ENCODE measurements at places on chromosomes 11 and 22.

DNA sequence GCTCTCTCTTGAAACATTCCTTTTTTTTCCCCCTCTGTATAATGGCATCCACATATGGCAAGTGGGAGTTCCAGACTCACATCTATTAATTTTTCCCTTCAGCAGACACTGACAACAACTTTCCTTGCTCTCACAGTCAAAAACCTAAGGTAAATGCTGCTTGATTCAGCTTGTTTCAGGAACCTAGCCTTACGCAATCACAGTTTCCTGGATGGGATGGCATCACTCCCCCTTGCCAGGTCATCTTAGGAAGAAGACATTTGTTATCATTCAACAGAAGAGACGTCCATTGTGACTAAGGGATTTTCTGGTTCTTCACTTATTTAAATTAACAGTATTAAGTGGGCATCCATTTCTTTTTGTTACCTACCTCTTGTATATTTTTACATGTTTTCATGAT lies 112.0 kb upstream of the PDGFD start:
- DNase-seq: no peak

DNA sequence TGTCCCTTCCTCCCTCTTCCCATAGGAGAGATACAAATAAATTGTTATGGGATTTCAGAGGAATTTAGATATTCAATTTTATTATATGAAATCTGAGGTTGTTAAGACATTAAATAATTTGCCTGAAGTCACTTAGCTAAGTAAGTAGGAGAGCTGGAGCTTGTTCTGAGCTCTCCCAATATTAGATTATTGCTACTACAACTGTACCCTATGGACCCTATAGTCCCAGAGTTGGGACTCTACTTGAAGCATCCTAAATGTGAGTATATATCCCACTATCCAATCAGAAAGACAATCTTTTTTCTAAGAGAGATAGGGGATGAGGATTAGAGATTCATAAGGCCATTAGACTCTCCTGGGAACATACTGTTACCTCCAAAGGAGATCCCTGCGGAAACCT lies 1130.0 kb downstream of the DLG2 start:
- DNase-seq: no peak

DNA sequence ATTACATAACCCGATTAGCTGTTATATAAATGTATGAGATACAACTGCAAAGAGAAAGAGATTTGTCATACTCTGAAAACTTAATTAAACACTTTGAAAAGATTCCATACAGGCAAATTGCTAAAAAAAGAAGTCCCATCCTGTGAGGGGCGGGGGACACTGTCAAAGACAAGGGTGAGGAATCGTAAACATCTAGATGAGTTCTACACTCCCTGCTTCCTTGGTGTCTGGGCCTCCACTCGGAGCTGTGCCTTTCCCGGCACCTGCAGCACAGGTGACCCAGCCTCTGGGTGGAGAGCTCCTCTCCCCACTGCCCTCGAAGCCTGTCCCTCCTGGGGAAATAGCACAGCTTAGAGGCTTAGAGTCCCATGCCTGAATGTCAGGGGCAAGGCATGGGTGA lies 69.2 kb upstream of the CRYBB3 start:
- no peak for DNase-seq

GRCh38 chr11:117511483-117511930 lies 183.9 kb downstream of the CEP164 start:
- no peak for DNase-seq

DNA sequence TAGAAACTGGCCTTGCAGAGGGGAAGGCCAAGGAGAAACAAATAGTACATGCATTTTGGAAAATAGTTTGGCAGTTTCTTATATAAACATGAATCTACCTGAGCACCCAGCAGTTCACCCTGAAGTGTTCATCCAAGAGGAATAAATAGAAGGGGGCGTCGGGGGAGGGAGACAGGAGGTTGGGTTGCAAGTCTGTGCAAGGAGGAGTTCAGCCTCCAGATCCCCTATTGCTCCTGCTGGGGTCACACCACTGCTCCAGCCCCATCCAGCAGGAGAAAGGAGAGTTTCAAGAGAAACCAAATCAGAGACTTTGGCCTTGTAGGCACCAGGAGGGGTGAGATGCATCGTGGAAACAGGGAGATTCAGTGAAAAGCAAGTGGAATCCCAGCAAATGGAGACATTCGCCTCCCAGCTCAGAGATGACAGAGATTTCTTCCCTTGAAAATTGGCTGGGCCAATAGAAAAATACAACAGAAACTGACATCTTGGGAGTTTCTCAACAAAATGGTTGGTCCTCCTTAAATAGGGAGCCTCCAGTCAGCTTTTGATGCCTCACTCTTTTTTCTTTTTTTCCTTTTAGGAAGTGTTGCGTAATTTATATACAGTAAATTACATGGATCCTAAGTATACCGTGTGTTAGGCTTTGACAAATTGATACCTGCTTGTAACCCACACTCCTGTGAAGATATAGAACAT lies 34.1 kb downstream of the OTOG start:
- DNase-seq: no peak

DNA sequence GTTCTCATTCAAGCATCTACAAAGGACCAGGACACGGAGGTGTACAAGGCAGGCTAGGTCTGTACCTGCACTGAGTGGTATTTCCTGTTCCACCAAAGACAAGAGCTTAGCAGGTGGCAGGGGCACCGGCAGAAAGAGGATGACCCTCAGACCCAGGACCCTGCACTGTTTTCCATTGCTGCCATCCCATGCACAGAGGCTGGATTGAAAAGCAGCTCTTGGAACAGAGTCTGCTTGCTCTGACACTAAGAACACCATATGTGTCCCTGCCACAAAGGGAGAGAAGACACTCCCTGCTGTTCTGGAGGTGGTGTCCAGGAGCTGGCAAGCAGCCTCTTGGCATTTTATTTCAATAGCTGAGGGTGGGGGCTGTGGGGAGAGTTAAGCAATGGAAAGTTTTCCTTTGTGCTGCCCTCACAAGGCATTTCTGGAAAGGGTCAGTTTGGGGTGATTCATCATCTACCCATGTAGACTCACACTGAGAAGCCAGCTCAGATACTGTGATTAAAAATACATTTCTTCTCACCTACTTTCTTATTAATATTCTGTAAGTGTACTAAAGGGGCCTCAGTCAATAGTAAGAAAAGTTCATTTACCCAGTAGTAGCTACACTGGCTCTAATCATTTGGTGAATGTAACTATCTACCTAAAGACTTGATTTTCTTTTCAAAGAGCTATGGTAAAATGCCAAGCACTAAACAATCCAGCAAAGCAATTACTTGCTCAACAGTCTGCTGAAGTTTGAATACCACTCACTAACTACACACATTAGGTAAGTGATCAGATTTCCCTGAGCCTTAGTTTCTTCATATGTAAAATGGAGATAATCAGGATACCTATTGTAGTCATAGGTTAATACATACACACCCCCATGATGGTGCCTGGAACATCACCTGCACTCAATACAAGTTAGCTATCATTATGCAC lies 55.2 kb downstream of the SLC1A2 start:
- no peak for DNase-seq

- no peak for DNase-seq
Observed at GRCh38 chr11:117517097-117517496, 189.4 kb downstream of the CEP164 start.

GRCh38 chr11:130726234-130727037 lies 189.8 kb downstream of the SNX19 start:
- no peak for DNase-seq

GRCh38 chr11:116701297-116701801 lies 71.4 kb downstream of the BUD13 start:
- no peak for DNase-seq

GRCh38 chr11:19742588-19743292 lies 30.1 kb downstream of the NAV2 start:
- DNase-seq: peak; percentile 31

DNA sequence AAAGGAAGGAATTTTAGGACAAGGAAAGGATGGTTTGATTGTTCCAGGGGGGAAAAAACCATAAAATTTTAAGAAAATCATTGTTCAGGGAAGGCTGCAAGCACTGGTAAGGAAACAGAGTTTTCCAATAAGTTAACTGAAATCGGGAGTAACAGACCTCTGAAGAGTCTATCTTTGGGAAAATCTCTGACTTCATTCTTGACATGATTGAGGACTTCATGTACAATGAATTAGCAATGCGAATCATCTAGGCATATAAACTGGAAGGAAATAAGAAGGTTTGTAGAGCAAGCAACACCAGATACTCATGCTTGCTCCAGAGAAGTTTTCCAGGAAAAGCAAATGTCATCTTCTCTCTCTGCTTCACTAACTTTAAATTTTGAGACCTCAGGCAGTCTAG lies 18.5 kb downstream of the APLP2 start:
- DNase-seq: no peak

GRCh38 chr11:41379084-41379483 lies 80.4 kb downstream of the LRRC4C start:
- DNase-seq: no peak

- DNase-seq: no peak
Observed at GRCh38 chr22:31680861-31681341, 18.9 kb upstream of the PISD start.

DNA sequence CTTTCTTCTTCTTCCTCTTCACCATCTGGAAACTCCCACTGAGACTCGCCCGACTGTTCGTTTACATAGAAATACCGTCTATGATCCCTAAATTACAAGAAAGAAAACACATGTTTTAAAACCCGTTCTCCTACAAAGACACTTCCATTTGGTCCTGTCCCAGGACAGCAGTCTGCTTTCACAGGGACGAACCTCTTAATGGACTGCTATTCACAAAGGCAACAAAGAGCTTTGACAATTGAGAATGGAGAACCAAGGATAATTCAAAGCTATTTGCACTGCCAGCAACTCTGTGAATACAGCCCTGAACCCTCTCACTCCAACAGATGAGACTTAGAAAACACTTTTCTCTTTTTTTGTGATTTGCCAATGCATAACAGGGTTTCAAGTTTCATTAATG lies 16.3 kb upstream of the AGBL2 start:
- DNase-seq: no peak

DNA sequence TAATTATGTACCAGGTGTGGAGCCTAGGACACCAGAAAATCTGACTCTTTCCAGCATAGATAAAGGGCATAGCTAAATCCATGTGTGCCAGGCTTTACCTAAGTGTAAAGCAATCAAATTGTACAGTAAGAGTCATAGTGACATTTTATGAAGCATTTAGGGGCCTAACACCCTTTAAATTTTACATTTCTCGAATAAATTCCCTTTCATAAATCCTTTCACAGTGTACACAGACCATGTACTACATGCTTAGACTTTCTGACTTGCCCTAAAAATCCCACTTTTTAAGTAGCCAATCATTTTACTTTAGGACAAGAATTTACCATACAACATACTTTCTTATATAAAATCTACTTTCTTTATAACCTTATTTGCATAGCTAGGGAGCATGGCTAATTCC lies 727.6 kb upstream of the LUZP2 start:
- DNase-seq: no peak

GRCh38 chr22:26689513-26690301 lies 32.3 kb downstream of the MIAT start:
- DNase-seq: no peak

GRCh38 chr11:28250192-28250591 lies 142.0 kb downstream of the METTL15 start:
- DNase-seq: no peak

DNA sequence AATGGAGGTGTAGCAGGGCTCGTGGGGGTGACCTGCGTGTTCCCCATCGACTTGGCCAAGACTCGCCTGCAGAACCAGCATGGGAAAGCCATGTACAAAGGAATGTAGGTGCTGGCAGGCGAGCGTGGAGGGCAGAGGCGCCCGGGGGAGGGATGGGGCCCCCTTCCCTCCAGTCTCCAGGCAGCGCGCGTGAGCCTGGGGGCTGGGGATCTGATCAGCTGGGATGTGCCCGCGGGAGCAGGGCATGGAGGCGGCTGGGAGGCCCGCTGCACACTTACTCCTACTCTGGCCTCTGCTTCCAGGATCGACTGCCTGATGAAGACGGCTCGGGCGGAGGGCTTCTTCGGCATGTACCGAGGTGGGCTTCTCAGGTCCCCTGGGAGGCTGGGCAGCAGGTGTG lies 17.8 kb downstream of the SLC25A18 start:
- no peak for DNase-seq

GRCh38 chr11:75589051-75589450 lies 27.0 kb downstream of the SERPINH1 start:
- no peak for DNase-seq

- DNase-seq: no peak
Observed at GRCh38 chr22:45319324-45319685, 9.6 kb downstream of the FAM118A start.

DNA sequence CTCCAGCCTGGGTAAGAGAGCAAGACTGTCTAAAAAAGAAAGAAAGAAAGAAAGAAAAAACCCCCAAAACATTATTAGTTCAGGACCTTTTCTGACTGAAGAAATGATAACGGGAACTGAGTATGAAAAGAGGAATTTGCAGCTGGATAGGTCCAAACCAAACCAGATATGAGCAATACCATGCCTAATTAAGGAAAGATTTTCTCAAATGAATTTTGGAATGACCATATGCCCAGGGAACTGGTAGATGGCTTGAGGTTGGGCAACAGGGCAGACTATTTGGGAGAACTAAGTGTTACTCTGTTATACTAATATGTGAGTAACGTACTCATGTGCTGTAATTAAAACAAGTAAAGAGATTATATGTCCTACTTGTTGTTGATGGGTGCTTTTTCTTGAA lies 186.1 kb downstream of the TMEM135 start:
- DNase-seq: no peak

DNA sequence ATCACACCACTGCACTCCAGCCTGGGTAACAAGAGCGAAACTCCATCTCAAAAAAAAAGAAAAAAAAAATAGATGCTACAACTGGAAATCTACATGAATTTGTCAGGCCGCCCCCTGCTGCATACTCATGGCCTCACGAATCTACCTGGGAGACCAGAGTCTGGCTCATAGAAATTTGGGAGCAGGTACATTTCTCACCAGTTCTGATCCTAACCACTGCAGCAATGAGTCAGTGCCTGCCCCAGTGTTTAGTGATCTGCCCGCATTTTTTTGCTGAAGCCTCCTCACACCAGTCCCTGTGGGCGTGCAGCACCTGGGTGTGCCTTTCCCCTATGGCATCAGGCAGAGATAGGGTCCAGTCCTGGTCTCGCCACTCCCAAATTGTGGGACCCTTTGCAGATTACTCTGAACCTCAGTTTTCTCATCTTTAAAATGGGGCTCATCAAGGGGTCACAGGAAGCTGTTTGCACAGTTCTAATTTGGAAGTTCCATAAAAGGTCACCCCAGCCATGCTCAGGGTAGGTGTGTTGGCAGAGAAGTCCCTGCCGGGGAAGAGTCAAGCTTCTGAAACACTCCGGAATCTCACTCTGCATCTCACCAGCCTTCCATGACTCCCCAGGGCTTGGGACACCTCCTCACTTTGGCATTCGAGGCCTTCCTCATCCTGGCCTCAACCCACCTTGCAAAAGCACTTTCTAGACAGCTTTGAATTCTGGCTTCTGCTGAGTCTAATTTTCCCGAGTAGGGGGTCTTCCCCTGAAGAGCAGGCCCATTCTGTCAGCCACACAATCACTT lies 39.3 kb upstream of the LINC01488 start:
- DNase-seq: no peak

- no peak for DNase-seq
Observed at GRCh38 chr11:83574519-83574918, 288.4 kb upstream of the CCDC90B start.
